ENCODE measurements at places on chromosomes 7 and 10.

- DNase-seq, result no peak
Observed at GRCh38 chr10:35464825-35465456, 128.6 kb downstream of the CCNY start.

DNA sequence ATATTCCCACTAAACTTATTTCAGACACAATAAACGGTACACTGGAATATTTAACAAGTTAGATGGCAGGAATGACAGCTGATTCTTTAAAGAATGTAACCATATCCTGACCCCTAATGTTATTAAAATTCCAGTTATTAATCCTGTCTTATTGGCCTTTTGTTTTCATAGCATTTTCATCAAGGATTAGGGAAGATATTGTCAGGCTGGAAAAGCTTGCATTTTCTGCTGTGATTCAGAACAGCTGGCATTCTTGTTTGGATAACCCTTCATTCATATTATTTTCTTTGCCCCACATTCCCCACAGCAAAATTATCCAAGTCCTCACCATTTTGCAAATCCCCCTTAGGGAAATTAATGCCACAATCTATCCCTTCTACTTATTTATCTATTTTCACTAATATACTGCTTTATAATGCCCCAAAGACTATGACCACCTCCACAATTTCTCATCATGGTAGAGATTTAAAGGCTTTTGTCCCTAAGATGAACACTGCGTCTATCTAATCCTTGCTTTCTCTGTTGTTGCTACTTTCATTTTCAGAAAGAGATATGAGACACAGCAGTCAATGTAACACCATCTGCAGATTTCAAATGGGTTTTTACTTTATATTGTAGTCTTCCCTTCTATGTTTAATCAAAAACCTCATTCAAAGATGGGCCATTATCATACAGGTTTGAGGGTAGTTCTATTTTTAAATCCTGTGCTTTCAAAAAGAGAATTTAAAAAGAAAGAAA, 475.1 kb downstream of the PARD3 start:
- DNase-seq, result no peak

DNA sequence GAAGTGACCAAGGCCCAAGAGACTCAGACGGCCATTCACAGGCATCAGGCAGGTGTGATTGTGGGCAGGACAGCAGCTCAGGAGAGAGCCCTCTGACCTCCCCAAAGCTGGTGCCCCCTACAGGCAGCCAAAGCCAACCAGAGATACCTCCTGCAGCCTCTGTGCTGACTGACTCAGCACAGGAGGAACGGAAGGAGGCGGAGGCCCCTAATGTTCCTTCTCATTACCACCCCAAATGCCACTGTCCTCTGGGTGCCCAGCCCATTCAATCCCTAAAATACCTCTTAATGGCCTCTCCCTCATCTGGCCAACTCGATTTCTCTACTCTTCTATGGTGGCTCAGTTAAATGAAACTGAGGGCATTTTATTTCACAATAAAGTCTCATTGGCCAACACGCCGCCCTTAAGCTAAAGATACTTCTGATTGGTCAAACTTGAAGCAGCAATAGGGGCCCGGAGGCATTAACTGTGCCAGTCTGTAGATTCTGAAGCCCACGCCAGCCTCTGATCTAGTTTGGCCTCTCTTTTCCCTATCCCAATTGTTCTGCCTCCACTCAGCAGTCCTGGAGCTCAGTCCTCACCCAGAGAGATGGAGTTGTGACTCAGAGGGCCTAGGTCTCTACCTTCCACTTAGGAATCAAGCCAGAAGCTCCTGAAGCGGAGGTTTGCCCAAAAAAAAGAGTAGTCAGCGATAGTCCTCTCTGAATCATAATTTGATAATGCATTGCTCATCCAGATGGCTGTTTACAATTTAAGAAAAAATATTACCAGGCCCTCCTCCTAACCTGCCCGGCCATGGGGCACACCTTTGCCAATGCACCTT, 1.2 kb downstream of the CYREN start:
- no peak for DNase-seq

DNA sequence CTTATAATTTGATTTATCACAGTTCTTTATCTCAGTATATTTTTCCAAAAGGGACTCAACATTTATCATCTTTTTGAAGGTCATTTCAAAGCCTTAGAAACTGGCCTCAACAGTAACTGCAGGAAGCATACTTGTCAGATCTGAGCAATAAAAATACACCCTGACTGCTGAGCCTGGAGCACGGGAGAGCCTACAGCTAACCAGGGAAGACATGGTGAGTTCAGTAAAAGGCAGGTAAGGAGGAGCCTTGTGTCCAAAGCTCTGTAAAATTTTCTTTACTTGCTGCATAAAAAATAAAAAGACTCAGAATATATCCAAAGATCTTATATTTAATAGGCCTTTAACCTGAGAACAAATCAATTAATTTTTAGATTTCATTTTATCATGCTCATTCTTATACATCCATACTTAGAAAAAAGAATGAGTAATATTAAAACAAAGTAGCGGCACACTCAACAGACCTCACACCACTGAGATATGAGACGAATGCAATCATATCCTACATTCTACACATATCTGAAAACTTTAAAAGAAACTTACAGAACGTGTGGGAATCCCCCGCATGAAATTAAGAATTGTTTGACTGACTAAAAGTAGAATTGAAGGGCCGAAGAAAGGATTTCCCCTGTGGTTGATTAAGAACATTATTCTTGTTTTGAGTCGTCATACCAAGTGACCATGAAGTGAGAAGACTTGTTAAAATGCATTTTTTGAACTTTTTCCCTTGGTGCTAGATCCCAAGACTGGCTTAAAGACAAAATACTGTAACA, 296.4 kb upstream of the MKLN1 start:
- DNase-seq, result no peak

DNA sequence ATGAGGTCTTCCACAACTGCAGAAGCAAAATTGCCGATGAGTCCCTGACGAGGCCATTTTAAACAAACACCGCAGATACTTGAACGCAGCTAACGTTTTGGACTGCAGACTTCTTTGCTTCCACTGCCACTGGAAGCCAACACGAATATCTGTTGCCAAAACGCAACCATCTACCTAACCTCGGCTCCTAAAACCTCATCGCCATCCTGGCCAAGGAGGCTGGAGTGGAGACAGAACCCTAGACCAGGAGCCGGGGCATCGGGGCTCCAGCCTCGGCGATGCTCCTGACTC, 493 bp downstream of the WDR91 start:
- DNase-seq, result no peak

- no peak for DNase-seq
Observed at GRCh38 chr7:37786741-37787569, 61.4 kb upstream of the NME8 start.

DNA sequence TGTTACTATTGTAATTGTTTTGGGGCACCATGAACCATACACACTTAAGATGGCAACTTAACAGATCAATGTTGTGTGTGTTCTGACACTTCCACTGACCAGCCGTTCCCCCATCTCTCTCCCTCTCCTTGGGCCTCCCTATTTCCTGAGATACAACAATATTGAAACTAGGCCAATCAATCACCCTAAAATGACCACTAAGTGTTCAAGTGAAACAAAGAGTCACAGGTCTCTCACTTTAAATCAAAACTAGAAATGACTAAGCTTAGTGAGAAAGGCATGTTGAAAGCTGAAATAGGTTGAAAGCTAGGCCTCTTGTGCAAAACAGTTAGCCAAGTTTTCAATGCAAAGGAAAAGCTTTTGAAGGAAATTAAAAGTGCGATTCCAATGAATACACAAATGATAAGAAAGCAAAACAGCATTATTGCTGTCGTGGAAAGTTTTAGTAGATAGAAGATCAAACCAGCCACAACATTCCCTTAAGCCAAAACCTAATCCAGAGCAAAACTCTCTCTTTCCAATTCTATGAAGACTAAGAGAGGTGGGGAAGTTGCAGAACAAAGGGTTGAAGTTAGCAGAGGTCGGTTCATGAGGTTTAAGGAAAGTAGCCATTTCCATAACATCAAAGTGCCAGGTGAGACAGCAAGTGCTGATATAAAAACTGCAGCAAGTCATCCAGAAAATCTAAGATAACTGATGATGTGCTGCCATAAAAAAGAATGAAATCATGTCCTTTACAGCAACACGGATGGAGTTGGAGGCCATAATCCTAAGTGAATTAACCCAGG, 90.6 kb downstream of the MTPN start:
- DNase-seq, result no peak

GRCh38 chr10:34191406-34191805, 623.7 kb downstream of the PARD3 start:
- no peak for DNase-seq

DNA sequence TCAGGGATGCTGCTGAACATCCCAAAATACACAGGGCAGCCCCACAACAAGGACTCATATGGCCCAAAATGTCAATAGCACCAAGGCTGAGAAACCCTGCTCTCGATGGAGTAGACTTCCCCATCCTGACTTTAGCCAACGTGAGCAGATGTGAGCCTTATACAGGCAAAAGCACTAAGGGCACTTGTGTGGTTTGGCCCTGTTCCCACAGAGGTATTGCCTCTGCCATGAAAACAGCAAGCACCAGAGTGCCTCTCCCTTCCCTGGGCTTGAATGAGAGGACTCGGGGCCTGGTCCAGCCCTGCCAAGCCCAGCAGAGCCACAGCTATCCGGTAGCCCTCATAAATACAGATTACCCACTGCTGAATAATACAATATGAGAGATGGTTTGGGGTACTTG, 47.5 kb downstream of the ACSM6 start:
- DNase-seq, result no peak

DNA sequence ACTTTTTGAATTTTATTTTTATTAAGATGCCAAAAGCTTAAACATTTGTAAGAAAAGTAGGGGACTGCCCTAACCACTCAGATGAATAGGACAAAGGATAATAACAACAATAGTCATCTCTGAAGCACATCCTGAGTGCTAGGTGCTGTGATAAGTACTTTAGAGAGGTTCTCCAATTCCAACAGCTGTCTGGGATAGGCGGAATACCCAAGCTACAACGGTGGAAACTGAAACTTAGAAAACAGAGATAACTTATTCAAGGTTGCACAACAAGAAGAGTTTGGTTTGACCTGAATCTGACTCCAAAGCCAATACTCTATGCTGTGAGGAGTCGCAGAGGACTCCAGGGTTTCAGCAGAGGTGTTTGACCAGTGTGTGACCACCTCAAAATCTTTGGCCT, 2.0 kb downstream of the RTKN2 start:
- no peak for DNase-seq

GRCh38 chr10:3756360-3756740, 28.7 kb downstream of the KLF6 start:
- no peak for DNase-seq

DNA sequence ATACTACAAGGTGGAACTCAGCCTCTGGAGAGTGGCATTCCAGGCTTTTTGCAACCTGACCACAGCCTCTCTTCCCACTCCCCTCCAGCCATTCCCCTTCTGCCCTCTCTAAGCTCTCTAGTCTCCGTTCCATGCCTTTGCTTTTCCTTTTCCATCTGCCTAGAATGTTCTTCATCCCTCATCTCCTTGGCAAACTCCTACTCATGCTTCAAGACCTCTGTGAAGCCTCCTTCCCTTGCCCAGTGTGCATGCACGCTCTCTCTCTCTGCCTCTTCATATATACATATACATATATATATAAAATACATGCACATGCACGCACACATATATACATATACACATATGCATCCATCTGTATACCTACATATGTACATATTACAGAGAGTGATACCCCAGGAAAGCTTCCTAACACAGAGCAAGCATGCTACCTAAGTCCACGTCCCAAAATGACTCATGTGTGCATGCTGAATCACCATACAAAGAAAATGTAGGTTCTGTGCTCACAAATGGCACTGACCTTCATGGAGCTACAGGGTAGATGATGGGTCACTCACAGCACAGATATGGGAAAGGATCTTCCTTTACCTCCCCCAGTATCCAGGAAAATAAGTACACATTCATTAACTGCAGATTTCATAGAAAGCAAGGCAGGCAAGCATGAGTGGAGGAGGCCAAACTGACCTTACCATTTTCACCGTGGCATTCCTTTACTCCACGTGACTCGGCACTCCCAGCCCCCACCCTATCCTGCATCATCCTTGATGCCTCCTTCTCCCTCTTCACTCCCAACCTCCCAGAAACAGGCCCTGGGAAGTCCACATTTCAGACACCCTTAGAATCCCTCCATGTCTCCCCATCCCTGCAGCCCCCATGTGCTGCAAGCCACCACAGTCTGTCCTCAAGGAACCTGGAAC, 238.4 kb upstream of the ZMIZ1 start:
- DNase-seq, result no peak

GRCh38 chr10:31353574-31353973, 34.6 kb downstream of the ZEB1 start:
- no peak for DNase-seq

GRCh38 chr10:50533296-50533695, 90.5 kb downstream of the SGMS1 start:
- no peak for DNase-seq

DNA sequence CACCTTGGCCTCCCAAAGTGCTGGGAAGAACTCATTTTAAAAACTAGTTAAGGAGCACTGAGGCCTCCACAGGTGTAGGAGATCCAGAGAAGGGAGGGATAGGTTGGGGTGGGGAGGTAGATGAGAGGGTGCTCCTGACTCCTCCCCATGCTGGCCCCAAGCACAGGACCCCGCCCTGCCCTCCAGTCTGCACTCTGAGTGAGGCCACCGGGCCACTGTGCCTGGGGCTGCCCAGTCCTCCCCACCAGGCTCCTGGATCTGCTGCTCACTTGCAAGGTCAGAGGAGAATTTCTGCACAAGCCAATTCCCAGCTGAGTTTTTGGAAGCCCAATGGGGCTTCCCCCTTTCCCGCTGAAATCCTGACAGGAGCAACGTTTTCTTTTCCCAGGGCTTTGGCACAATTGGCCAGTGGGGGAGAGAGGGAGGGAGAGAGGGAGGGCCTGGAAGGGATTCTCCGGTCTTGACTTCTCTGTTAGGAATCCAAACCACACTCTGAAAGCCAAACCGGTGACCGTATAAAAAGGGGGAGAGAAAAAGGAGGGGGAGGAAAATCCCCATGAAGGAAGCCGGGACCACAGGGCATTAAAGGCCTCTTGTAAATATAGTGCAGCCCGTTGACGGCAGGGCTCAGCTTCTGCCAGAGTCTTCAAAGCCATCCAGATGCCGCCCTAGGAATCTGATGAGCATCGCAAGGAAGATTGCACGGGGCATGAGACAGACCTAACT, 116.2 kb downstream of the SH3PXD2A start:
- DNase-seq, result no peak

Measured in mesothelial cell of epicardium (in vitro differentiated cells).